ENCODE measurements at places on chromosomes 12 and 14.
A peak's percentile ranks its signal among the peaks of the same experiment; 100 is the strongest.

DNA sequence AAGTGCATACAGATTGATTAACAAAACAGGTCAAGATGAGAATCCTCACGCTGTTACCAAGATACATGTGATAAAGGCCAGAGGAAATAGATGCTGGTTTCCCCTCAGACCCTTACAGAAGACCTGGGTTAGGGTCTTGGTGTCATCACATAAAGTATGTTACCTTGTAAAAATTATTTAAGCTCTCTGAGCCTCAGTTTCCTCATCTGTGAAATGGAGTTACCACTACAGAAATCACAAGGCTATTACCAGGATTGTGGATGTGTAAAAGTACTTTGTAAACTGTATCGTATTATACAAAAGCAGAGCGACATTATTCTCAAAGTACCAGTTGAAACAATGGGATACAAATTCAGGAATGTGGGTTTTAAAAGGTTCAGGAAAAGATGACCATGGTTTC lies 14.0 kb downstream of the SAMD4A start:
- no peak for DNase-seq

- DNase-seq, result no peak
Measured at GRCh38 chr12:105445249-105445648, 114.8 kb downstream of the C12orf75 start.

DNA sequence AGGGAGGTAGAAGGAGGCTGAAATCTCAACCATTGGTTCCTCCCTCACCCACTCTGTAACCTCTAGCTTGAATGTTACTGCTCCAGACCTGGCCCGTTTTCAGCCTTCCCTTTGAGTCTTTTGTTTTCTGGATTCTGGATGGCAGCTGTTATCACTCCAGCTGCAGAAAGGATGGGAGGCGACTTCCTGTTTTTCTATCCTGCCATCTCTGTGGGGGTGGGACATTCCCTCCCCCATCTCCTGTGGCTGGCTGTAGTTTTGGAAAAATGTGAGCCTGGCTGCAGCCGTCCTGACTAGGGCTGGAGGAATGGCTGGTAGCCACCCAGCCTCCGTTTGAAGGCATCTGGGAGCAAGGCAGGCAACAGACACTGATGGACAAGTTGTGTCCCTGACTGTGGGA lies 2.9 kb upstream of the PPFIBP1 start:
- no peak for DNase-seq

GRCh38 chr14:93982230-93983007 lies 6.0 kb upstream of the ASB2 start:
- DNase-seq, result peak; percentile 31

- DNase-seq, result no peak
Measured at GRCh38 chr12:30814295-30814655, 59.5 kb upstream of the CAPRIN2 start.

DNA sequence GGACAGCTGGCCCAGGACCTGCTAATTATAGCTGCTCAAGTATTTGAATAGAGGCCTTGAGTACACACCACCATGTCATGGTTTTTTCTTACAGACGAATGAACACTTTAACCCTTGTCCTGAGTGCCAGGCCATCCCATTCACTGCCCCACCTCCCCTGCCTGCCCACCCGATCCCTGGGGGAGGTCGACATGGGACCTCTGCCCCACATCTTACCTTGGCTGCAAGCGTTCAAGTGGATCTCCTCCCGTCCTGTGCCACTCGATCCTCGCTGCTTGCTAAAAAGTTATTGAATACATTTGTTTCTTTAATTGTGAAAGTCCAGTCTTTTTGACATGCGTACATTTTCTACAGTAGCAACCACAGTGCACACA lies 10.3 kb downstream of the RTL1 start:
- DNase-seq, result no peak

DNA sequence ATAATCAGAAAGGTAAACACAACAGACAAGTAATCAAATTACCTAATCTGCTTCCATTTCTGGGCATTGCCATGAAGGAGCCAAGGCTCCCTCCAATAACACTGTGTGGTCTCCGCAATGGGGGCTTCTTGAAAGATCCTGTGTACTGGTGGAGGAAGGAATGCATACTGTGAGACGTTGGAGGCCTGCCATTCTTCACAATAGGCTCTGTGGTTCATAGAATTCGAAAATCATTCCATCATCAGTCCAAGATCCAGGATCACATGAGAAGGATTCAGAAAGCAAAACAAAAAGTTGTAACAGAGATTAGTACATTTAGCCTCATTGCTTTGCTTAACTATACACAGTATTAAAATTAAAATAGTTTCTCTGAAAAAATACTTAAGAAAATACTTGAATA lies 76.3 kb downstream of the CDK17 start:
- no peak for DNase-seq

DNA sequence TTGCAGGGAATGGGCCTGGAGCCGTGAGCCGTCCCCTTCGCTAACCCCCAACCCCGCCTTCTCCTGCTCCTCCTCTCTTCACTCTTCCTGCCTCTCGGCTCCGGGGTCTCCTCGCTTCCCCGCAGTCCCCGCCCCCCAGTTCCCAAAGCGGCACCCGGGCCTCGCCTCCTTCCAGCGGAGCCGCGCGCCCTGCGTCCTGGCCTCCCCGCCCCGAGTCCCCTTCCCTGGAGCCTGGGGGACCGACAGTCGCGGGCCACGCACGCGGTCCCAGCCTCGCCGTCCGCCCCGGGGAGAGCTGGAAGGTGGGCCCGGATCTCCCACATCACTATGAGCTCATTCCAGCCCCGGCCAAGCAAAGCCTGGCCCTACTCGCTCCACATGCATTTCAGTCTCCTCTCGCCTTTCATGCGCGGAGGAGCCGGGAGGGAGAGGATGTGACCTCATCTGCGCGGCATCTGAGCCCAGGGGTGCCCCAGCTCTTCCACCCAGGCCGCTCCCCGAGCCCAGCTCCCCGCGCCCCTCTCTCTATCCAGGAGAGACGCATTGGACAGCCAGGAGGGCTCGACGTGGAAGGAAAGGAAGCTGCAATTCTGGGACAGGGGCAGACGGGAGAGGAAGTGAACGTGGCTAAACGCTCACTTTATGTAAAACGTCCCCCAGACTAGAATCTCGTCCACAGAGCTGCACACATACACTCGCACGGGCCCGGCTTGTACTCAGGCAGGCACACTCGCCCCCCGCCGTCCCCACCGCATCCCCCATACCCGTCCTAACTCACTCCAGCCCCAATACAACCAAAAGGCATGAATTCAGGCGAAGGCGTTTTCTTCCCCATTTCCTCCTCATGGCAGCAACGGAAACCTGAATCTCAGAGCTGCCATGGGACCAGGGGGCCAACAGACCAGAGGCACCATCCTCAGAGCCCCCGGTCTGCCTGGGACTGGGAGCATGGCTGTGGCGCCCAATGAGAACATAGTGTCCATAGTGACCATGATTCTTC lies 108.7 kb upstream of the CCND2 start:
- DNase-seq, result peak; percentile 53

GRCh38 chr12:101939306-101939705 lies 61.9 kb downstream of the DRAM1 start:
- no peak for DNase-seq

DNA sequence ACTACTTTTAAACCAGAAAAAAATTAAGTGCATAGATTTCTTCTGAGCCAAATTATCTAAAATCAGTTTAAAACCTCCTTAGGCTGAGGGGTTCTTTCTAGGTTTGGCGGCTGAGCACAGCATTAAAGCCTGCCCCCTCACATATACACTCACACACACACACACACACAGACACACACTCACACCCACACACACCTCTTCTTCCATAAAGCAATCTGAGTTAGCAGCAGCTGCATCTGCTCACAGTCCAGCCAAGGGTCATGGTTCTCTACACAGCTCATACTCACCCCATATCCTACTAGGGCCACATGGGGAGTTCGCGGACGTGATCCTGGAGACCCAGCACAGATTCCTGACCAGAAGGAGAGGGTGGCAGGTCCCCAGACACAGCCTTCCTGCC lies 12.4 kb downstream of the SYNDIG1L start:
- no peak for DNase-seq

GRCh38 chr14:106094654-106095189 lies 568.3 kb downstream of the TMEM121 start:
- no peak for DNase-seq

GRCh38 chr14:55458800-55459515 lies 18.5 kb upstream of the TBPL2 start:
- DNase-seq, result peak; percentile 50

- DNase-seq, result no peak
Measured at GRCh38 chr14:71415404-71415690, 508.1 kb downstream of the PCNX1 start.

GRCh38 chr12:51389302-51389999 lies 1.8 kb downstream of the GALNT6 start:
- peak; percentile 89 for DNase-seq

DNA sequence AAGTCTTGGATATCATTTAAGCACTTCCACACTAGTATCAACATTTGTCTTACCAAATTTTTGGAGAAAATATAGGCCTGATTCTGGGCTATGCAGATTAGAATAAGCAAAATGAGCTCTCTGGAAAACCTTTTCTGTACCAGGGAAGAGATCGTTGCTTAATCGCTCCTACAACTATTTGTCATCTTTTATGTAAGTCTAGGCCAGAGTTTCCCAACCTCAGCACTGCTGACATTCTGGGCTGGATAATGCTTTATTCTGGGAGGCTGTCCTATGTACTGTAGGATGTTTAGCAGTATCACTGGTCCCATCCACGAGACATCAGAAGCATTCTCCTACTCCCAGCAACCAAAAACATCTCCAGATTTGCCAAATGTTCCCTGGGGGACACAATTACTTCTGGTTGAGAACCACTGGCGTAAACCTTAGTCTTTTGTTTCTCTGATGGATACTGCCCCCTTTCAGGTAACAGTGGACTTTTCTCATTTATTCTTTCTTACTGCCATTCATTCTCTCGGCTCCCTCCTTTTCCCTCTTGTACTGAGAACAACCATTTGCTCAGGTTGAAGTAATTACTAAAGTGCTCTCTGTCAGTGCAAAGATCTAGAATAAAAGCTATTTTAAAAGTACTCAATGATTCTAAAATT lies 316.9 kb upstream of the E2F7 start:
- peak; percentile 14 for DNase-seq

DNA sequence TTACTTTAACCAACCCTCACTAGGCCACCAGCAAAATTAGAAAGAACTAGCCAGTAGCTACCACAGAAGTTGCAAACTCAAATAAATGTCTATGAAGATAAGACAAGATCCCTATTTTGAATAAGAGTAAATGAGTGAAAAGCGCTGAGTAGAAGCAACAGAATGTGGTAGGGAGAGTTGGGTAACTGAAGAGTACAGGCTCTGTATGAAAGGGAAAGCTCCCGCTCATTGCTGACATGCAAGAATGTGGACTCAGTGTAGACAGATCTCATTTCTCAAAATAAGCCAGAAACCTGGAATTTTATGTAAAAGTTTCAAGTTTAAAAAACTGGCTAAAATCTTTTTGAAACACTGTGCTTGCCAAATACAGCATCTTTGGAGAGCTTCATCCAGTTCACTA lies 63.9 kb downstream of the NAV3 start:
- no peak for DNase-seq

- DNase-seq, result no peak
Measured at GRCh38 chr14:21414137-21414631, 30.4 kb upstream of the SUPT16H start.

- DNase-seq, result no peak
Measured at GRCh38 chr14:102502571-102502970, 7.0 kb downstream of the ANKRD9 start.

DNA sequence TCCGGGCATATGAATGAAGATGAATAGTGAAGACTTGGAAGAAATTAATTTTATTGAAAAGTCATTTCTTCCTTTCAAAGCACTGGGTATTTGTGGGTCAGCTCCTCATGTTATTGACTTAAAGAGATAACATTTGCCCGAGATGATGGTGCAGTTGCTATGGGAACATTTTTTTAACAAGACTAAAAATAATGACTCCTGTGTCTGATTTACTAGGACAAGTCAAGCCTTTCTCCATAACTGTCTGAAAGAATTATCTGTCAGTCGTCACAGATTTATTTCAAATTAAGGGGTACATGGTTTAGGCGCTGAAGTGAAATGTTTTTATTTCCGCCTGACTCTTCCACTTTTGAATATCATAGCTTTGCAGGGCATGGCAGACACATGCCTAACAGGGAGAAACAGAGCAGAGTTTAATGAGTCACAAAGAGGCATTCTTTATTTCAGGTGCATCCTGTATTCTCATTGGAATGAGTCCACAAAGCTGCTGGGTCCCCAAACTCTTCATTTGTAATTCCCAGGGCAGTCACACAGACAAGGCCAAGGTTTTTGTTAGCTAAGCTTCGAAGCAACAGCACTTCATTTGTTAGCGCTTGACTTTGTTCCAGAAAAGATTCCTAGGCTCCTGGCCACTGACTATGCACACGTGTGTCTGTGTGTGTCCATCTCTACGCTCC lies 4.3 kb upstream of the GPHB5 start:
- no peak for DNase-seq

GRCh38 chr12:48817873-48818830 lies at the start of gene CACNB3:
TSS of gene CACNB3 (plus strand) at chr12:48818496. CDS start at chr12:48818930, 434 bp downstream.
- peak; percentile 65 for DNase-seq

GRCh38 chr12:58647495-58647894 lies 272.8 kb downstream of the LRIG3 start:
- no peak for DNase-seq

- peak; percentile 25 for DNase-seq
Measured at GRCh38 chr12:42590330-42590934, 886 bp upstream of the PRICKLE1 start.

DNA sequence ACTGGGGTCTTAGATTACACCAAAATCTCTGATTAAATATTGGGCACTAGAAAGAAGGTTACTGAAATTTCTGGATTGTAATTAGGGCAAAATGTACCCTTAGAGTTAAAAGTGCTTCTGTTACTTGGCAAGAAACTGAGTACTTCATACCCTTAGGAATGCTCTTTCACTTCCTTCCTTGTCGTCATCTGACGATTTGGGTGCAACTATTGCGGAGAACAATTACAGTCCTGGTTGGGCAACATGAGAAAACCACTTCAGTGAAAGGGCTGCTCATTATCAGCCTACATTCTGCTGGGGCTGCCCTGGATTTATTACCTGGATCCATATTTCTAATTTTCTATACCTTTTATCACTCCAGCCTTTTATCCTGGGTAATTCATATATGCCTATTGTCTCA lies 348.5 kb upstream of the MDGA2 start:
- no peak for DNase-seq

DNA sequence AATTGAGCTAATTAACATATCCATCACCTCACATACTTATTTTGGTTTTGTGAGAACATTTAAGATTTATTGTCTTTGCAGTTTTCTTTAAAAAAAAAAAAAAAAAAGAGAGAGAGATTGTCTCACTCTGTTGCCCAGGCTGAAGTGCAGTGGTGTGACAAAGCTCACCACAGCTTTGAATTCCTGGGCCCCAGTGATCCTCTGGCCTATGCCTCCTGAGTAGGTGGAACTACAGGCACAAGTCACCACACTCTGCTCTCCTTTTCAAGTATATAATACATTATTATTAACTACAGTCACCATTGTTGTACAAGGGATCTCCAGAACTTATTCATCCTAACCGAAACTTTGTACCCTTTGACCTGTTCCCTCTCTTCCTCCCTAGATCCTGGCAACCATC lies 64.0 kb downstream of the NUMB start:
- DNase-seq, result no peak

- no peak for DNase-seq
Measured at GRCh38 chr14:65750906-65751305, 338.4 kb downstream of the FUT8 start.

GRCh38 chr12:88615490-88615889 lies 35.2 kb upstream of the KITLG start:
- no peak for DNase-seq

Data from suppressor macrophage (primary cell).